SK-N-SH (cell line): ENCODE measurements at places on chromosomes 3 and 15. TPM values are rescaled to one million over a fixed set of nuclear protein-coding genes. Genes with fewer than 3 reads are reported as not detected.
A peak's percentile ranks its signal among the peaks of the same experiment; 100 is the strongest.

The SOX14 gene
- polyA plus RNA-seq, result not detected in 2 replicates

The RHOV gene
- polyA plus RNA-seq, result 0.49 and 0.62 TPM in 2 replicates

The BNC1 gene
- polyA plus RNA-seq, result not detected in 2 replicates

The GP9 gene
- polyA plus RNA-seq, result not detected in 2 replicates

The DNAH12 gene
- polyA plus RNA-seq, result 0.03 and 0.05 TPM in 2 replicates

The C2CD4A gene
- not detected in 2 replicates for polyA plus RNA-seq

The THPO gene
- polyA plus RNA-seq, result 0.07 and 0.21 TPM in 2 replicates

The GOLGA6L4 gene
- 0.94 and 1.3 TPM in 2 replicates for polyA plus RNA-seq

The EFHB gene
- 0.50 and 0.58 TPM in 2 replicates for polyA plus RNA-seq

- peak overlapping the region; percentile 78 for H3K4me3 ChIP-seq
- peak; percentile 65 for DNase-seq
- H3K4me1 ChIP-seq, result peaks cover 5% of the 10 kb centered on the region
- peak overlapping the region; percentile 82 for H3K27ac ChIP-seq
These were observed 562 bp downstream of the NEO1 start for GRCh38 chr15:73052653-73053397.

DNA sequence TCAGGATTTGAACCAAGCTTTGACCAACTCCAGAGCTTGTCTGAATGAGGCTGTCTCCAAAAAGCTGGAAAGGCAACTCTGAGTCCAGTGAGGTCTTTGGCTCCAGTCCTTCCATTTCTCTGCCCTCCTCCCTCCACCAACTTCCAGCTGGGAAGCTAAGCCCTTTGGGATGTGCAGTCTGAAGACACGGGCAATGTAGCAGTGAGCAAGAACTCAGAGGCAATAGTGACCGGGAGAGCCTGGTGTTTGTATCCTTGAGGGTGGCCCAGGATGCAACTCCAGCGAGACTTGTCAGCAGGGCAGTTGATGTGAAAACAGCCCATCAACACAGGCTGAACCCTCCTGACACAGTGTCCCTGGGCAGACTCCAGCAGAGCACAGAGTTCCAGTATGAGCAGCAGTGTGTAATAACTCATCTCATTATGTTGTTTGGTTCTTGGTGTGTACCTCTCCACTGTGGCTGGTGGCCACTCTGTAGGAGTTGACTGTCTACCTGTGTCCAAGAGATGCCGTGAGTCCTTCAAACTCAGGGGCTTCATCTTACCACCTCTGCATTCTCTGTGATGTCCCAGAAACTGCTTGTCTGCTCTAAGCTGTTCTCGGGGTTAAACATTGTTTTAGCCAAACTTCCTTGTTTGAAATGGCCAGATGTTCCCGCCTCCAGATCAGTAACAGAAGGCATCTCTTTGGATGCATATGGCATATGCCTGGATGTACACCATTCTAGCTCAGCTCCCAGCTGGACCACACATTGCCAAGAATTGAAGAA, 6.6 kb downstream of the CDCP1 start:
- H3K4me1 ChIP-seq, result peaks cover 2% of the 10 kb centered on the region; the same call in 1 of the 2 replicates
- no peaks in the 10 kb centered on the region for H3K36me3 ChIP-seq
- H3K27ac ChIP-seq, result no peak overlapping the region
- no peak for DNase-seq
- no peaks in the 10 kb centered on the region for H3K27me3 ChIP-seq

DNA sequence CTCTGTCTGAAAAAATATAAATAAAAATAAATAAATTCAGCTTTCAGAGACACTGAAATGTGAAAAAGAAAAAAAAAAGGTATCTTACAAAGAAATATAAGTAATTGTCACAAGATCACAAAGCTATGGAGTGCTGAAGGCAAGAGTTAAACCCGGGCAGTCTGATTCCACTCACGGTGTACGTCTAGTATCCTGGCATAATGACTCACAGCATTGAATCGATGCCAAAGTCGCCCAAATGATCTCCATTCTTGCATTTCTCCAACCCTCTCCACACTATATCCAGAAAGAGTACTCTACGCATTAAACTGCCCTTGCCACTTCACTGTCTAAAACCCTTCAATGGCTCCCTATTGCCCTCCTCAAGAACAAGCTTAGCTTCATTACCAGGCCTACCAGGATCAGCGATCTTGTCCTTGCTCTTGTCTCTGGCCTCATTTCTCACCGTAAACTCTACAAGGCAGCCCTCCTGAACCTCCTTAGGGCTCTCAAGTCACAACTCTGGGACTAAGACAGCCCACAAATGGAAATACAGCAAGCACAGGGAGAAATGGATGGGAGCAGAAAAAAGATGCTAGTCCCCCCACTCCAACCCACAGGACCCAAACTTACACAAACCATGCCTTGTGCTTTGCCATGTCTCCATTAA, 7.7 kb downstream of the SUCLG2 start:
- H3K36me3 ChIP-seq, result no peaks in the 10 kb centered on the region
- no peaks in the 10 kb centered on the region for H3K27me3 ChIP-seq
- H3K4me3 ChIP-seq, result no peak overlapping the region
- no peaks in the 10 kb centered on the region; the same call in 1 of the 2 replicates for H3K4me1 ChIP-seq

GRCh38 chr3:187798126-187798525, 52.9 kb upstream of the BCL6 start:
- no peak overlapping the region for H3K27ac ChIP-seq
- H3K36me3 ChIP-seq, result no peaks in the 10 kb centered on the region
- H3K4me3 ChIP-seq, result no peak overlapping the region
- no peak for DNase-seq
- no peaks in the 10 kb centered on the region for H3K4me1 ChIP-seq

GRCh38 chr3:139020868-139021234, at the start of gene PRR23B:
Gene PRR23B (minus strand): TSS chr3:139020926. CDS start chr3:139020661, 265 bp downstream.
- H3K4me1 ChIP-seq, result no peaks in the 10 kb centered on the region
- H3K27ac ChIP-seq, result no peak within 1 kb of the TSS
- H3K27me3 ChIP-seq, result no peaks in the 10 kb centered on the region
- H3K36me3 ChIP-seq, result no peaks in the 10 kb centered on the region

DNA sequence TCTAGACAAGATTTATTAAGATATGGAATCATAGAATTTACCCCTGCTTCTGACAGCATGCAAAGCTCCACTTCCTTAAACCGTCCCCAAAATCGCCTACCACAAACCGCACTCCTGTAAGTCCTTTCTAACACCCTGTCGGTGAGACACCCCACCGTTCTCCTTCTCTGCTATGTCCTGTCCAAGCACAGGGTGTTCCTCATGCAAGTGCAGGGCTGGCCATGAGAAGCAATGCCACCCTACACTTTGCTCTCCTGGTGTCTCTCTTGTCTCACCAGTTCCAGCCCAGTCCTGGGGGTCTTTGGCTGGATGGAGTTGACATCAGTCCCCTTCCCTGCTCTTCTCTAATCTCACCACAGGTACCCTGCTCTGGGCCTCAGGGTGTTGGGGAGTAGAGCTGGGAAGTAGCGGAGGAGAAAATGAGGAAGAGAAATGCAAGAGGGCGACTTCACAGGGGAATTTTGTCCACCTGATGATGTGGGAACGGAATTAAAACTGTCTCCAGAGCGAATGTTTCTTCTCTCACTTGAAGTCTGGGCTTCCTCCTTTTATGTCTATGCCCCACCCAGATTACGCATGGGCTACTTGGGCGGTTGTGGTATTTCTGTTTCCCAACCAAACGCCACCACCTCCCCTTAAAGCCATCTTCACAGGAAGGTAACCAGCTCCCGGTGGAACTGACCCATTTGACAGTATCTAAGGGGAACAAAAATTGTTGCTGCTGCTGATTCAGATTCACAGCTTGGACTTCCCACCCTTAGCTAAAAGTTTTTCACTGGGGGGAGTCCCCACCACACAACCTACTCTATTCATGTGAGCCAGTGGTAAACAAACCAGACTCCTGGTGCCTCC, 49.9 kb downstream of the CASR start:
- H3K27ac ChIP-seq, result no peak overlapping the region
- H3K4me1 ChIP-seq, result no peaks in the 10 kb centered on the region
- H3K4me3 ChIP-seq, result no peak overlapping the region
- no peaks in the 10 kb centered on the region for H3K36me3 ChIP-seq

- H3K4me1 ChIP-seq, result peaks cover 29% of the 10 kb centered on the region; the same call in 1 of the 2 replicates
- no peaks in the 10 kb centered on the region for H3K27me3 ChIP-seq
- H3K4me3 ChIP-seq, result no peak overlapping the region
- no peak overlapping the region for H3K27ac ChIP-seq
These were observed 143.5 kb downstream of the GADL1 start for GRCh38 chr3:30750967-30751366.

GRCh38 chr3:65569845-65570405, 468.8 kb downstream of the MAGI1 start:
- no peaks in the 10 kb centered on the region for H3K27me3 ChIP-seq
- H3K27ac ChIP-seq, result no peak overlapping the region
- DNase-seq, result no peak
- no peaks in the 10 kb centered on the region for H3K36me3 ChIP-seq

GRCh38 chr3:168021737-168022450, 73.8 kb downstream of the GOLIM4 start:
- H3K36me3 ChIP-seq, result peaks cover 61% of the 10 kb centered on the region
- H3K27me3 ChIP-seq, result no peaks in the 10 kb centered on the region
- no peak overlapping the region for H3K4me3 ChIP-seq
- DNase-seq, result no peak
- peaks cover 11% of the 10 kb centered on the region; the same call in 1 of the 2 replicates for H3K4me1 ChIP-seq

DNA sequence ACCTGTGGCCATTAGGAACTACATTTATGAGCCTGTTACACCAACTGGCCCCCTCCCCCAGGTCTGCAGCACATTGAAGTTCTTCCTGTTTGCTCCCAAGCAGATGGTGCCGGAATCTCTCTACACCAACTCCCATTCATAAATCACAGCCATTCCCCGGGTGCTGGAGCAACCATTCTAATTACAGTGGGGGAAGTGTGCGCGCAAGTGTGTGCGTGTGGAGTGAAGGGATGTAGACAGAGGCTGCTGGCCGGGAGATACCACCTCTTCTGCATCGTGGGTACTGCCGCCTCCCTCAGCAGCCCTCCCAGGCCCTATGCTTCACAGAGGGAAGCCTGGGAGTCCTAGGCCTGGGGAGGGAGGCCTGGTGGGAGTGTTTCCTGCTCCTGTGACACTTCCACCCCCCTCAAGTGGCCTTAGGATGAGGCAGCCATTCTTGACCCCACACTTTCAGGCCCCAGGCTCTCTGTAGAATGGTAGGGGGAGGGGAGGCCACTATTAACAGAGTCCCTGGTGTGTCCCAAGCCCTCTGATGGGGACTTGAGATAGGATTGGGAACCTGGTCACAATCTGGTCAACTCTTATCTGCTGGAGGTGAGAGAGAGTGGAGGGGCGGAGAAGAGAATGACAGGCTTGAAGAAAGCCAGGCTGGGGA, 69.1 kb downstream of the MAGEF1 start:
- peak overlapping the region; percentile 39 for H3K27ac ChIP-seq
- no peak overlapping the region for H3K4me3 ChIP-seq
- no peaks in the 10 kb centered on the region for H3K36me3 ChIP-seq
- H3K4me1 ChIP-seq, result no peaks in the 10 kb centered on the region
- peak; percentile 67 for DNase-seq

DNA sequence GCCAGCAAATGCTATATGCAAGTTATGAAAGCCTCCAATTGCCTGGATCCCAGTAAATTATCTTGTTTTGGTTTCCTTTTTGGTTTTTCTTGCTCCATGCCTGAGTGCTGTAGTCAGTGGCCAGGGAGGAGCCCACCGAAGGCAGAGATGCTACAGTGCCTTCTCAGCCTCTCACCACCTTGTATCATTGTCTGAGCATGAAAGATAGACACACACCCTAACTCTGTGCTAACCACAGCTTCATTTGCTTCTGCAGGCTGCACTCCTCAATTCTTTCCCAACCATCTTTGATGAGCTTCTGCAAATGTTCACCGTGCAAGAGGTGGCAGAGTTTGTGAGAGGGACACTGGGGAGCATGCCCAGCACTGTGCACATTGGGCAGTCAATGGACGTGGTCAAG, 114.5 kb upstream of the MANF start:
- no peaks in the 10 kb centered on the region for H3K36me3 ChIP-seq
- no peak overlapping the region for H3K4me3 ChIP-seq
- H3K27me3 ChIP-seq, result no peaks in the 10 kb centered on the region

GRCh38 chr3:111335512-111336303, 206.3 kb upstream of the CD96 start:
- peaks cover 5% of the 10 kb centered on the region for H3K4me1 ChIP-seq
- no peak for DNase-seq
- no peak overlapping the region for H3K4me3 ChIP-seq
- H3K27me3 ChIP-seq, result no peaks in the 10 kb centered on the region
- H3K27ac ChIP-seq, result no peak overlapping the region; the same call in 1 of the 2 replicates

GRCh38 chr15:100202309-100202960, 139.3 kb downstream of the ADAMTS17 start:
- H3K27me3 ChIP-seq, result no peaks in the 10 kb centered on the region
- H3K27ac ChIP-seq, result no peak overlapping the region
- DNase-seq, result peak; percentile 31
- H3K36me3 ChIP-seq, result no peaks in the 10 kb centered on the region
- H3K4me3 ChIP-seq, result no peak overlapping the region

- H3K4me3 ChIP-seq, result no peak overlapping the region
- no peak for DNase-seq
- peaks cover 2% of the 10 kb centered on the region; the same call in 1 of the 2 replicates for H3K4me1 ChIP-seq
- H3K36me3 ChIP-seq, result no peaks in the 10 kb centered on the region
- H3K27me3 ChIP-seq, result no peaks in the 10 kb centered on the region
These were observed 106.8 kb upstream of the BOC start for GRCh38 chr3:113104357-113105092.

DNA sequence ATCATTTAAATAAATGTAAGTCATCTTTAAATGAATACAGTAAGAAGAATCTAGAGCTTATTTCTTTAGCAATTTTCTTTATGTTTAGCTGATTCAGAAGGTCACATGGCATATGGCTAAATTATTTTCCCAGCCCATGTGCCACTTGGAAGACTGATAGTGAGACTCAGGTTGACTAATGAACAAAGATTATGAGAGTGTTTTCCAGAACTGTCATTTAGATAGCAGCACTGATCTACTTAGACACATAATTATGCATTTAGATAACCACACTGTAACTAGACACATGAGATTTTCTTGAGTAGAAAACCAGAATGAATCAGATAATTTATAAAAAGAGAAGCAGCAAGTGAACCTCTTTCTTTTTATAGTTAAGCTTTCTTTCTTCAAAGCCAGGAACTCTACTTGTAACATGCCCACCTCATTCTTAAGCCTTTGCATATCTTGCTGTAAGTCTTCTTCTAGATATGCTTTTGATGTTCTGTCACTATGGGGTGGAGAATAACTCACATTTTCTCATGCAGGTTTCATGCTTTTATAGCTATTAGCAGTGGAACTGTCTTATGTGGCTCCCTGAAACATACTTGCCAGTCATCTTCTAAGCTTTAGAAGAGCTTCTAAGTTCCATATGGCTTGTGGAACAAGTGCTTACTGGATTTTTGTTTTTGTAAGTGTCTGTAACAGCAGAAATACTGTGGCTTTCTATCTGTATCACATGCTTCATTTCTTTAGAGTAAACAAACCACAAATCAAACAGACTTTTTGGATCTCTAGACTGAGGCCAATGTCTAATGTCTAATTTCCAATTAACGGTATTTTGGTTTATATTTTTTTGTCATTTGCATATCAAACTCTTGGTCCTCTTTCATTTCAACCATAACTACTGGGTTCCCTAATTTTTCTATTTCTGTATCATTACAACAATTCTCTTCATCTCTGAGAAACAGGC, 101.4 kb downstream of the LMLN start:
- H3K4me1 ChIP-seq, result no peaks in the 10 kb centered on the region
- DNase-seq, result no peak
- no peaks in the 10 kb centered on the region for H3K36me3 ChIP-seq
- peaks cover 15% of the 10 kb centered on the region; the same call in 1 of the 2 replicates for H3K27me3 ChIP-seq
- H3K27ac ChIP-seq, result no peak overlapping the region

- peak; percentile 40 for DNase-seq
- no peak overlapping the region for H3K4me3 ChIP-seq
- H3K27me3 ChIP-seq, result no peaks in the 10 kb centered on the region
- no peaks in the 10 kb centered on the region; the same call in 1 of the 2 replicates for H3K4me1 ChIP-seq
- H3K27ac ChIP-seq, result no peak overlapping the region
- H3K36me3 ChIP-seq, result no peaks in the 10 kb centered on the region
These were observed 5.9 kb upstream of the ADGRG7 start for GRCh38 chr3:100603469-100603868.

GRCh38 chr15:99731336-99732123, 1.7 kb downstream of the LYSMD4 start:
- H3K4me3 ChIP-seq, result no peak overlapping the region; the same call in 1 of the 2 replicates
- H3K27me3 ChIP-seq, result no peaks in the 10 kb centered on the region
- no peak overlapping the region for H3K27ac ChIP-seq
- H3K4me1 ChIP-seq, result no peaks in the 10 kb centered on the region
- no peak for DNase-seq
